NCI-H774 (cell line): ENCODE measurements at places on chromosomes 13 and 19.

GRCh38 chr13:113599391-113599790 lies 14.8 kb downstream of the TFDP1 start:
- no peak for DNase-seq

- no peak for DNase-seq
These were observed 24.1 kb upstream of the MIR17HG start for GRCh38 chr13:91323349-91323748.

GRCh38 chr13:74687442-74688182 lies 553.4 kb upstream of the KLF12 start:
- DNase-seq, result no peak

DNA sequence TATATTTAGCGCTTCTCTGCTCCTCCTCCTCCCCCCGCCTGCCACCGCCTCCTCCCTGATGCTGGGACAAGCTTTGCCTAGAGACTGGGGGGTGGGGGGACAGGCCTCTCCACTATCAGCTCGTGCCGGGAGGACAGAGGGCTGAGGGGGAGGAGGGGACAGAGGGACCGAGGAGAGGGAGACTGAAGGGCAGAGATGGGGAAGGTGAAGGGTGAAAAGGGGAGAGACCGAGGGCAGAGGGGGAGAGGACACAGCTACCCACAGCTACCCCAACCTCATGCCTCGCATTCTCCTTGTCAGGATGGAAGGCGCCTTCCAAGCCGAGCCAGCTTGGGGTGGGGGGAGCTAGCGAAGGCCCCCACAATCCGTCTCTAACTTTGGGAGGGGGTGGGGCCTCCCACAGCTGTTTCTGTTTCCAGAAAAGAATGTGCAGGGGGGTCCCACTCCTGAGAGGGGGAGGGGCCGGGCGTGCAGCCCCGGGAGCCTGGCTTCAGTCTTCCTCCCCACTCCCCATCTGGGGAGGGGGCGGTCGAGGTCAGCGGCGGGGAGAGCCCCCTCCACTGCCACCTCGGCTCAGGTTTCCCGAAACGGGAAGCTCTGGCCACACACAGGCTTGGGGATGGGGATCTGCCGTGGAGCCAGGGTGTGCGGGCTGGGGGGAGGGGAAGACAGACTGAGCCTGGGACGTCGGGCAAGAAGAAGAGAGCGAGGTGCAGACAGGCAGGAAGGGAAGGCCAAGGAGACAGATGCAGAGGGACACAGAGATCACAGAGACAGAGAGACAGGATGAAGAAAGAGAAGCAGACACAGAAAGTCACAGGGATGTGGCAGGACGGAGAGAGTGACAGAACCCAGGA lies 1.6 kb downstream of the DACT3 start:
- no peak for DNase-seq
